ENCODE measurements at places on chromosomes 11 and 22. TPM values are rescaled to one million over a fixed set of nuclear protein-coding genes. Genes with fewer than 3 reads are reported as not detected.

The CELSR1 gene
- 2.6 TPM for total RNA-seq

The RASL10A gene
- not detected for total RNA-seq

The VSIG2 gene
- total RNA-seq = not detected

The DAGLA gene
- total RNA-seq = 4.9 TPM

The ELF5 gene
- not detected for total RNA-seq

The SYNGR1 gene
- total RNA-seq = 29.4 TPM

The LIF gene
- total RNA-seq = 0.19 TPM

The CHCHD10 gene
- 28.2 TPM for total RNA-seq

The ILK gene
- total RNA-seq = 630 TPM

The SLC17A6 gene
- not detected for total RNA-seq

The SMTNL1 gene
- not detected for total RNA-seq

The RBX1 gene
- total RNA-seq = 44.4 TPM

The P2RY2 gene
- 0.32 TPM for total RNA-seq

The ARHGEF17 gene
- 82.8 TPM for total RNA-seq
